ENCODE measurements at places on chromosomes 6 and 20. TPM values are rescaled to one million over a fixed set of nuclear protein-coding genes. Genes with fewer than 3 reads are reported as not detected.

Gene ZKSCAN3
- total RNA-seq = 8.4 TPM

DNA sequence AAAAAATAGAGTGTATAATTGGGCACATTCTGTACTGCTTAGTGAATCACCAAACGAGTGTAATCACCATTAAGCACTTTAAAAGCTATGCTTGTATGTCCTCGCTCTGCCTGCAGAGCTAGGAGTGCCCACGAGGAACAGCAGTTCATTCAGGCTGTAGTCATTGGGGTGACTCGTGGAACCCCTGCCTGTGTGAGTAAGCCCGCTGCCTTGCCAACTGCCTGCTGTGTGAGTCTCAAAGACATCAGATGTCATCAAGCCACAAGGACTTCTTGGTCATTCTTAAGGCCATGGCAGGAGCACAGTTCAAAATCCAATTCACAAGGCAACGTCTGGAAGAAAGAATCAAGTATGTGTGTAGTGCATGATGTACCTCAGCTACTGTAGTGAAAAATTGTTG lies 60.4 kb downstream of the FOXO3 start:
- no peak for DNase-seq
- no peak overlapping the region for H3K27ac ChIP-seq
- H3K36me3 ChIP-seq = no peaks in the 10 kb centered on the region
- H3K4me1 ChIP-seq = peaks cover 34% of the 10 kb centered on the region
- no peaks in the 10 kb centered on the region for H3K27me3 ChIP-seq

DNA sequence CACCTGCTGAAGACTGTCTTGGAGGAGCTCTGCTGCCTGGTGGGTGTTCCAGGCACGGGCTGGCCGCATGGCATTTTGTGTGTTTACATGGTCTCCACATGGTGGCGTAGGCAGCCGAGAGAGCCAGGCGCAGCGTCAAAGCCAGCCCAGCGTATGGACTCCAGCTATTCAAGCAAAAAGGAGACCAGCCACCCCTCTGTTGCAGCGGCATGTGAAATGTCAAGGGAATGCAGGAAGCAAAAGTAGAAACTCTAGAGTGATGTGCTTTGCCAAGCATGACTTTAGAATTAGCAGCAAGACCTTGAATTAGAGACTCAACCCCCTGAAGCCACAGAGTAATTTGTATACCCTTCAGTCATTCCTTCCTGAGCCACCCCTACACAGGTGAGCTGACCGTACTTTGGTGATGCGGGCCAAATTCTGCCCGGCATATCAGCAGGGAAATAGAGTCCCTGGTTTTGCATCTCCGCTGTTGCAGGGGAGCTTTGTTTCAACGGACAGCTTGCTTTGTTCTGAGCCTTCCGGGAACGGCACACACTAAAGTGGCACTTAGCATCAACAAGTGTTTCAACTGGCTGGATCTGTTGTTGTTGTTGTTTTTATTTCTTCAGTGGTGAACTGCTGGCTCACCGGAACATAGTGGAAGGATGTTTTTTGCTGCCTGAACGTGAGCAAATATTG lies 48.5 kb downstream of the FNDC1 start:
- no peaks in the 10 kb centered on the region for H3K27me3 ChIP-seq
- H3K27ac ChIP-seq = peak overlapping the region; percentile 21
- H3K36me3 ChIP-seq = no peaks in the 10 kb centered on the region
- peak; percentile 80 for DNase-seq
- H3K4me3 ChIP-seq = no peak overlapping the region

DNA sequence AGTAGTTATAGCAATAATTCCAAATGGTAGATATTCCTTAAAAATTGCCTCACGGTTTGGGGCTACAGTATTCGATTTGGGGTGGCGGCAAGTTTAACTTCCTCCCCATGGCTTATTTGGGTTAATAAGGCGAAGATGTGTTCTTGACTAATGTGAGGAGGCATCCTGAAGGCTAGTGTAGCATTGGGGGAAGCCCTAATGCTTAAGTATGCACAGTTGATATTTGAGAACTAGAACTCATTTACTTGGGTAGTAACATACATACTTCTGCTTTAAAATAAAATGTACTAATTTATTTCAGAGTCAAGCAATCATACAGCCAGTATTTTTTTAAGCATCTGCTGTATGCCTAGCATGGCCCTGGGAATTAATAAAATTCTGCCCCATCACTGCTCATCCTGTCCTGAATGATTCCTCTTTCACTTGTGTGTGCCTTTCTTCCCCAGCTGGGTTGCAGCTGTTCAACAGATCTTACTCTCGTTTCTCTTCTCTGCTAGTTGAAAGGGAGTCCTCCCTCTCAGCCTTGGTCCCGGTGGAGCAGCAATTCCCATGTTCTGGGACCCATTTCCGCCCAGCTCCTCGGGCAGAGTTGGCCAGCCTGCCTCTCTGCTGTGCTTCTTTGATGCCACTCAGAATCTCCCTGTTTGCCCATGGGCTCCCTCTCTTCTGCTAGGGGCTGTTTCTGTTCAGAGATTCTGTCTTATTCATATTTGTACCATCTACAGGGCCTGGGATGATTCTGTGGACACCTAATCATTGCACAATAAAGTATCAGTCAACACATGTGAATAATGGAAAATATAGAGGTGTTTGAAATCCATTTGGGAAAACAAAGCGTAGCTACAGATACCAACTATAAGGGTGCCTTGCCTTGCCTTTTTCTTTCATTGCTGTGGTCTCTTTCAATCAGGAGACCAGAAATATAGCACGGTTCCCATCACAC lies 104.8 kb downstream of the ARID1B start:
- no peak for DNase-seq
- no peaks in the 10 kb centered on the region for H3K27me3 ChIP-seq
- H3K4me1 ChIP-seq = peaks cover 81% of the 10 kb centered on the region

DNA sequence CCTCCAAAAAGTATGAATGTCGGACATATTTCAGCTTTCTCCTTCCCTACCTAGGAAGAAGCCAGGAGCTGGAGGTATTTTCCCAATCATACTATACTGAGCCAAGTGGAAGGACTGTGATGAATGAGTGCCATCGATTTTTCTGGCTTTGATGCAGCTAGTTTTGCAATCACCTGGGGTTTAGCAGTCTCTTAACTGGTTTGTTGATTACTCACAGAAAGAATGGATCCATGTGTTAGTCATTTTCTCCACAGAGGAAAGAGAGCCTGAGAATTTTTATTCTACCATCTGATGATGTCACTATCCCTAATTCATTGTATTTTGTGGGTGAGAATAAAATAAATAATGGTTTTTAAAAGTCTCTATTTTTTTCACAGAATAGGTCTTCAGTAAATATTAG lies 282.9 kb upstream of the RNF217 start:
- H3K27ac ChIP-seq = no peak overlapping the region
- peaks cover 4% of the 10 kb centered on the region for H3K27me3 ChIP-seq
- peaks cover 15% of the 10 kb centered on the region for H3K4me1 ChIP-seq
- H3K36me3 ChIP-seq = peaks cover 36% of the 10 kb centered on the region
- no peak for DNase-seq
- H3K4me3 ChIP-seq = no peak overlapping the region

Gene L3MBTL1
- 28.3 TPM for total RNA-seq

Gene UBR2
- 16.4 TPM for total RNA-seq

Gene HLA-DOA
- total RNA-seq = 13.6 TPM

DNA sequence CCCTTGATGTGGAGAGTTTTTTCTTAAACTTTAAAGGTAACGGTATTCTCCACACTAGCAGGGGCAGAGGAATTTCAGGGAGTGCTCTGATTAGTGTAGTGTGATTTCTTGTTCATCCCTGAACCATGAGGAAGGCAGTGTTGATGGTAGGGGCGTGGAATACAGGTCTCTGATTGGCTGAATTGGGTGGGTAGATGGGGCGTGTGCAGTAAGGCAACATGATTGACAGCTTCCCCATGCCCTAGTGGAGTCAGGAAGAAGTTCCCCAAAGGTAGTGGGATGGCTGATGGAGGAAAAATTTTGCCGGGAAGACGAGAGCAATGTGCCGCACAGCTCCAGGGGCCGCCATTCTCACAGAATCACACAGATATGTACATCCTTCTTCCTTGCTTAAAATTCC lies 97.4 kb upstream of the SALL4 start:
- H3K27me3 ChIP-seq = no peaks in the 10 kb centered on the region
- H3K27ac ChIP-seq = 0 out of 2 replicates have a peak overlapping the region, but pooled peaks have one; percentile 54
- H3K4me3 ChIP-seq = no peak overlapping the region

Gene C2
- 1.3 TPM for total RNA-seq

DNA sequence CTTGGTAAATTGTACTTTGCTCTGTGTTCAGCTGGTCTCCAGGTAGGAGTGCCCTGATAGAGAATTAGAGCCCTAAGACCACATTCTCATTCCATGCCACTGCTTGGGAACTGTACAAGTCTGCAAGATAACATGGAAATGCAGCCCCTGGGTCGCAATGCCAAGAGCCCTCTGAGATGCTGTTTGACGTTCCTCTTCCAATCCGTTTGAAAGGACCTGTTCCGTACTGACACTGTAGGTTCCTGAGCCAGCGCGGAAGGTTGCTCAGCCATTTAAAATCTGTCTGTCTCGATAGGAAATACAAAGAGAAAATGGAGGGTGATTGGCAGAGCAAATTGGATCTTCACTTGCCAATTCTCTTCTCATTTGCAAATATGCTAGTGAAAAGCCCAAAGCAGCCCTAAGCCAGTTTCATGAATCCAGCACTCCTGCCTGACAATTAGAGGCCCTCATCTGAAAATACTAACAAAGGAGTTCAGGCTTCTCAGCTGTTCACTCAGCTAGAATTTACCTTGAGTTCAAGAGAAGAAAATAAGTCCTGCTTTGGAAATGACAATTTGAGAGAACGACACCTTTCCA lies 100.6 kb upstream of the AFDN start:
- no peak overlapping the region for H3K4me3 ChIP-seq
- no peaks in the 10 kb centered on the region for H3K36me3 ChIP-seq
- DNase-seq = no peak
- no peaks in the 10 kb centered on the region for H3K27me3 ChIP-seq

- no peak overlapping the region for H3K27ac ChIP-seq
- DNase-seq = no peak
- peaks cover 10% of the 10 kb centered on the region for H3K36me3 ChIP-seq
- peak overlapping the region; percentile 81 for H3K4me3 ChIP-seq
- no peaks in the 10 kb centered on the region for H3K27me3 ChIP-seq
Observed at GRCh38 chr20:58308290-58308679, 1.2 kb upstream of the RAB22A start.

Gene BPIFB4
- total RNA-seq = not detected

DNA sequence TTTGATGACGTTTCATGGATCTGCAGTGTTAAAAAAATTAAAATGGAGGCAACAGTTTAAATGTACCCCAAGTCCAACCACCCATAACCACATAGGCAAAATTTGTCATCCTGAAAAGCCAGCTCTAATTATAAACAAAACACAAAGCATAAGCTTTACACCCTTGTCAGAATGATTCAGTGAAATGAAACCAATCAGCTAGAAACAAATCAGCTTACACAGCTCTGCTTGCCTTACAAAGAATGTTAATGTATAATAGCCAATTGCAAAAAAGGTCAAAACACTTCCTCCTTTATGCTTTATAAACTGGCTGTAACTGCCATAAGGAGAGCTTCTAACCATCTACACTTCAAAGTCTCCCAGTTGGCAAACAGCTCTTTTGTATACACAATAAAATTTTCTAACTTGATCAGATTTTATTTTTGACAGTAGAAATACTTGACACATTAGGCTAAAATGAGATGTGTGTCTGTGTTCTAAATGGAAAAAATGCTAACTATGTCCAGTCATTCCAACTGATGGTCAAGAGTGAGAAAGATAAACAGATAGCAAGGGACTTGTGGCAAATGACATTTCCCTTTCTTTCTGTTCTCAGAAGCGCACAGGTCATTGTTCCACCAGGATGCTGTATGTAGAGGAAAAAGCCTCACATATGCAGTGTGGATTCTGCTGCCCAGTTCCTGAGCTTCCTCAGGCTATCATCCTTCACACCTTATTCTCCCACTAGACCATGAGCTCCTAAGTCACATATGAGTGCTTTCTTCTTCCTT lies 344.3 kb upstream of the ID4 start:
- no peaks in the 10 kb centered on the region for H3K4me1 ChIP-seq
- DNase-seq = no peak
- no peak overlapping the region for H3K27ac ChIP-seq
- H3K36me3 ChIP-seq = peaks cover 14% of the 10 kb centered on the region

GRCh38 chr6:39803872-39804271 lies 11.7 kb downstream of the DAAM2 start:
- peaks cover 7% of the 10 kb centered on the region for H3K4me1 ChIP-seq
- no peak overlapping the region for H3K4me3 ChIP-seq
- no peaks in the 10 kb centered on the region for H3K27me3 ChIP-seq
- no peak for DNase-seq

- no peak overlapping the region for H3K4me3 ChIP-seq
- peaks cover 50% of the 10 kb centered on the region for H3K4me1 ChIP-seq
- DNase-seq = no peak
- no peaks in the 10 kb centered on the region for H3K27me3 ChIP-seq
- peak overlapping the region; percentile 25 for H3K27ac ChIP-seq
Observed at GRCh38 chr20:531608-532007, 12.0 kb downstream of the CSNK2A1 start.

Gene BPIFA1
- not detected for total RNA-seq

DNA sequence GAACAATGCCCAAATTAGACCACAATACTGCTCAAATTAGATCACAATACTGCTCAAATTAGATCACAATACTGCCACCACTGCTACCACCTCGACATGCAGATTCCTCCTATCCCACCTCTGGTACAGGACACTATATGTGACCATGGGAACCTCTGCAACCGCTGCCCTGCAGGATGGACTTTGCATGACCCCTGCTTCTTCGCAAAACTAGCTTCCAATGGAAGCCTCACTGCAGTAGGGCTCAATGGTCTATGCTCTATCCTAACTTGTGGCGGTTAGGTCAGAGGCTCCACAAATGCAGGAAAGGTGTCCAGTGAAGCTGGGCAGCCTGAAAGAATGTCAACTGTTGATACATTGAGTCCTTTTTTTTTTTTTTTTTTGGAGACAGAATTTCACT lies 7.8 kb upstream of the TXNDC5 start:
- no peaks in the 10 kb centered on the region for H3K36me3 ChIP-seq
- no peak overlapping the region for H3K27ac ChIP-seq
- no peaks in the 10 kb centered on the region for H3K27me3 ChIP-seq

GRCh38 chr6:1801401-1801800 lies 191.7 kb downstream of the FOXC1 start:
- peaks cover 36% of the 10 kb centered on the region for H3K4me1 ChIP-seq
- no peaks in the 10 kb centered on the region for H3K27me3 ChIP-seq
- H3K27ac ChIP-seq = no peak overlapping the region
- H3K36me3 ChIP-seq = no peaks in the 10 kb centered on the region
- DNase-seq = no peak

Gene HAO1
- total RNA-seq = 0.09 TPM

Gene NFATC2
- total RNA-seq = 3.0 TPM

DNA sequence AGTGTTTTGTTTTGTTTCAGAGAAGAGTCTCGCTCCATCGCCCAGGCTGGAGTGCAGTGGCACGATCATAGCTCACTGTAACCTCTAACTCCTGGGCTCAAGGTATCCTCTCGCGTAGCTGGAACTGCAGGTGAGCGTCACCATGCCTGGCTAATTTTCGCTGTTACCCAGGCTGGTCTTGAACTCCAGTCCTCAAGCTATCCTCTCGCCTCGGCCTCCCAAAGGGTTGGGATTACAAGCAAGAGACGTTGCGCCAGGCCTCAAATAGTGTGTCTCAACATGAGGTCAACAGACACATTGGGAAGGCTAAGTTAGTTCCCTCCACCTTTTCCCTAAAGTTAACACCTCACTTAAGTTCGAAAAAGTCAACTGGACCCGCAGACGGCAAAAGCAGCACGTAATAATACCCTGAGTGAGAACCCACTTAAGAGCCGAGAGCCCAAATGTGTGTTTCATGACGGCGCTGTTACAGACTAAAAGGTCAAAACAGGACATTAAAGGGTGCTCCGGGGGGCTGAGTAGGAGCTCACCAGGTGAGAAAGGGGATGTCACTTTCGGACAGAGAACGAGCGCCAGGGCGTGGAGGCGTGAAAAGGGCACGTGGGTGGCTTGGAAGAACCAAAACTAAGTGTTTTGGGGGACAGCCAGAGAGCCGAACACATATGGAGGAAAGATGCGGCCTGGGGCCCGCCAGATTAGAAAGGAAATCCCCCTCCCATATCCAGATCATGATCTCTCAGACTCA lies 499 bp downstream of the TTI1 start:
- peaks cover 19% of the 10 kb centered on the region for H3K36me3 ChIP-seq
- H3K27ac ChIP-seq = peak overlapping the region; percentile 96
- DNase-seq = no peak
- peak overlapping the region; percentile 94 for H3K4me3 ChIP-seq
